ENCODE measurements at places on chromosomes 5 and 9.

DNA sequence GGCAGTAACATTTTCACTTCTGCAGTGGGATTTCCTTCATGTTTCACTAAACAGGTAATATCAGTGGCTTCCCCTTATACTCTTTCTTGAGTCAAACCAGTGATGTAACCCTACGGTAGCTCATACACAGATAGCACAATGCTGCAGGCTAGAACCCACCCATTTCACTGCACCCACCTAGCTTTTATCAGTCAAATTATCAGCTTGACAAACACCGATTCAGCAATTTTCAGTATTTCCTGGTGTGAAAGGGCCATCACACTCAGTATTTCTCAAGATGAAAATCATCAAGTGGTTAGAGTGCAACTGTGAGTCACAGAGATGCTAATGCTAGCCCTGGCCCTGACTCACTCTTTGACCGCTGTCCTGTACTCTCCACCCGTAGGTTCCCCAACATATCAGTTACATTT, 242.3 kb upstream of the PTGER4 start:
- DNase-seq: peak; percentile 49

- peak; percentile 1 for DNase-seq
These were observed 137.1 kb upstream of the ZNF618 start for GRCh38 chr9:113738893-113739604.

DNA sequence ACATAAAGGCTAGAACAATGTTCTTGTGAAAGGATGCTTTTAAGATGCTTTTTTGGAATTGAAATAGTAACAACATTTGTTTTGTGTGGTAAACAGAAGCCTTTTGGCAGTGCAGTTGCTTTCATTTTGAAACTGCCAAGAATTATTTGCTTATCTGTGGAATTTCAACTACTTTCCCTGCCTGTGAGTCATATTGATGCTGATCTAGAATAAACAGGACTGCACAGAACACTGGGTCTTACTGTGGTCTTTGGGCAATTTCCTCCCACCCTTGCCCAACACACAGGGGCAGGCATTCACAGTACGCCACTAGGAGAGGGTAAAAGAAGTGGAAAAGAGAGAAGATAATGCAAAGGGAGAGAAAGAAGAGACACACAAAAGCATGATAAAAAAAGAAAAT, 483.7 kb downstream of the ELAVL2 start:
- DNase-seq: no peak

GRCh38 chr5:78638423-78638822, 10.1 kb downstream of the LHFPL2 start:
- DNase-seq: no peak

- DNase-seq: no peak
These were observed 146.3 kb upstream of the RASEF start for GRCh38 chr9:83209188-83209731.

DNA sequence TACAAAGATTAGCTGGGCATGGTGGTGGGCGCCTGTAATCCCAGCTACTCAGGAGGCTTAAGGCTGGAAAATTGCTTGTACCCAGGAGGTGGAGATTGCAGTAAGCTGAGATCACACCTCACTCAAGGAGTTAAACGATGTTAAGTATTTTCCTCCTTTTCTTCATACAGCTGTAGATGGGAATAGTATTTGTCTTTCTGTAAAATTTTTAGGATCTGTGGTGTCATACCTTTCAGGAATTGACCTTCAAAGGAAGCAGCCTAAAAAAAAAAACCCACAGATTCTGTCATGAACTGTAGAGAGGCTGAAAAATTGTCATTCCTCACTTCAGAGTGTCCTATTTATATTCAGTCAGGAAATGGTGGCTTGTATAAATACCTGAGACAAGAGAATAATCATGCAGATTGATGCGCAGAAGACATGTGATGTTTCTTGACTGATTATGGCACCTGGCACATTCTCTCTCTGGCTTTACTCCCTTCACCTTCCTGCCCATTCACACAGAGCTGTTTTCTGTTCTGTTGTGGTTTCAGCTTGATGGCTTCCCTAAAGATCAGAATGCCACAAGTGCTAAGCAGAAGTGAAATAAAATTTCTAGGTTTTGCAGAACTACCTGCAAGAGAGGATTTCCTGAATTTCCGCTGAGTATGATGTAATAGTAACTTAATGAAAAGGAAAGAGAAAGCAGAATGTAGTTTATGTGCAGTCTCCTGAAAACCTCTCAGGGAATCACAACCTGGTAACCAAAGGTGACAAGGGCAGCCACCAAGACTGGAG, 3.8 kb downstream of the IFNA1 start:
- DNase-seq: peak; percentile 61

DNA sequence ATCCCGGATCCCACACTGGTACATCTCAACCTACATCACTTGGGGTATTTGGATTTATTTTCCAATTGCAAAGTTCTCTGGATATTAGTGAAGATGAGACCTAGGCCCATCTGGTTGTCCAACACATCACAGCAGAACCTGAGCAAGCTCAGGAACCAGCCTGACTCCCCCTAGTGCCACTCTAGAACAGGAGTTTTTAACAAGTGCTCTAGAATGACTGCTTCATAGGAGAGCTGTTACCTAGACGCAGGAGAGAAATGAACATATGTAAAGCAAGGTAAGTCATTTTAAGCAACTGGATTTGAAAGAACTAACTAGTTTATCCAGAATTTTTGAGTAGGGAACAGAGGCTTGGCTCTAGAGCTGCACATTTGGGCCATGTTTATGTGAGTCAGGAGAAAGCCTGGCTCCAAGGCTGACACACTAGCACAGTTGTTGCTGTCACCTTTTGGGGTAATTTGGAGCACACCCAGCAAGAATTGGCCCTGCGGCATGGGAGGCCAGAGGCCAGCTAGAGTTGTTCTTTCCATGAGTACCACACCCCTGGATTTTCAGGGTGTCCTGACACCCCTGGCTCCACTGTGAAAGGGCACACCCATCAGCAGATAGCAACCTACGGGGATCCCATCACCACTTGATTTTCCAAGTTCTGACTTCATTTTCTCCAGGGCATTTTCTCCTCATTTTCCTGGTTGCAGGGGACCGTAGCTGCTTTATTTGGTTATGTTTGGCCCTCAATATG, 110.9 kb upstream of the LPAR1 start:
- no peak for DNase-seq

DNA sequence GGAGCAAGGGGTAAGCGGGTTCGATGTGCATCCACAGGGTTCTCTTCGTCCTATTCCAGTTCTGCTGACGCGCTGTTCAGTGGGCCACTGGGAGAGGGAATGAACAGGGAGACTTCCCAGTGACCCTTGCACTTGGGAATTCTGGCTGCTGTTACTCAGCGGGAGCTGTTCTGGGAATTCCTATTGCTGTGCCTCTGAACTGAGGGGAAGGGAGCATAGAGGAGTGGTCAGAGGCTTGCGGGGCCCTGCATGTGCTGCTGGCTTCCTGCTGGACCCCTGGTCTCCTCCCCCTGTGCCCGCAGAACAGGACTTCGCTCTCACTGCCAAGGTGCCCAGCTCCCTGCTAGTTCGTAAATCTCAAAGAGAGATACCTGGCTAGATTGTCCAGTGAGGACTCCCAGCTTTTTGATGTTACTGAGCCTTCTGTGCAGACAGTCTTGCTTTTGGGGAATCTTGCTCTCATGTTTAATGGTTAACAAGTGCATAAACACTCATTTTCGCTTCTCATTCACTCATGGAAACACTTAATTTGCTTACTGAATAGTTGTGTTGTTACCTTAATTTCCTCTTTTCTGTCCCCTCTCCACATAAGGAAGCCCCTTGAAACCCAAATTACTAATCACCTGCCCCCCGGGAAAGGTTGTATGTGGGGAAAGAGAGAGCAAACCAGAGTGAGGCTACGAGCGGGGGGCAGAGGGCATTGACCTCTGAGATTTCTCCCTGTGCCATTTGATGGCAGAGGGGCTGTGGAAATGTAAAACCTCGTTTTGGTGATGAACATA, 5.9 kb downstream of the TRIO start:
- no peak for DNase-seq

GRCh38 chr9:108720191-108720642, 135.6 kb downstream of the ACTL7B start:
- DNase-seq: no peak

DNA sequence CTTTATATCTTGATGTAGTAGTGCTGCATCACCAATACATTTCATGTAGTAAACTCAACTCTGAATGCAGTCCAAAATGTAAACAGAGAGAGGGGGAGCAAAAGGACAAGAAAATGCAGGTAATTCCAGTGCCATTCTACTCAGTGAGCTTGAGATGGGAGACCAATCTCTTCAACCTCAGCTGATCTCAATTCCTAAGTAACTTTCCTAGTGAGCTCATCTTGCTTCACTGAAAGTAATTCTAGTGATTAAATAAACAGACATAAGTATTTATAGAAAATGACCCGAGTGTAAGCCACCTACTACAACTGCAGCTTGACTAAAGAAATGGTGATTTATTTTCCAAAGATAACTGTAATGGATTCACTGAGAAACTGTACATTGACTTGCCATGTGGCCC, 424.5 kb downstream of the DMRT2 start:
- DNase-seq: no peak

DNA sequence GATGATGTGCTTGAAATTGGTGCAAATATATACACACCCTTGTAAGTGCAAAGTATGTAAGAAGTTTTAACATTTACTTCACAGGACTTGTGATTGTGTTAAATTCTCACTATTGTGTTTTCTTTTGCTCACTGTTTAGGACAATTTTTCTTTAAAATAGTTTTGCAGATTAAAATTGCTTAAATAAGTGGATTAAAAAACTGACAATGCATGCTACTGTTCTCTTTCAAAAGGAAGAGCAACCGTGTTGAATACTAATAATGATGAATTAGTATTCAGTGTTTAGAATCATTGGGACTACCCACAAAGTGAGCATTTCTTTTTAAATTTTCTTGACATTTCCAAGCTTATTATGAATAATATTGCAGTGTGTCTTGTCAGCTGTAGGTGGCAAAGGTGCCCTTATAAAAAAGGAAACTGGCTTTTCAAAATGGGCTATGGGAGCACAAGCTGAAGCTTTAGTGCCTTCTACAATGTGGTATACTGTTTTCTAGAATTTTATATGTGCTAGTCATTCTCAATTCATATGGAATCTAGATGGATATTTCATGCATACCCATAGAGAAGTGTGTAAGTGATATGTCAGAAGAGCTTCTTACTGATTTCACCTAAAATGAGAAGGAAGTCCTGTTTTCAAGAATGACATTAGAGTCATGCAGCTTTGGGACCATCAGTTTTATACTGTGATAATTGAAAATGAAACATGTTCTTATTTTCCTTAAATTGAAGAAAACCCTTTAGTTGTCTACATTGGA, 35.4 kb downstream of the SREK1 start:
- no peak for DNase-seq

- DNase-seq: no peak
These were observed 215.8 kb upstream of the DAB2 start for GRCh38 chr5:39640552-39640951.

DNA sequence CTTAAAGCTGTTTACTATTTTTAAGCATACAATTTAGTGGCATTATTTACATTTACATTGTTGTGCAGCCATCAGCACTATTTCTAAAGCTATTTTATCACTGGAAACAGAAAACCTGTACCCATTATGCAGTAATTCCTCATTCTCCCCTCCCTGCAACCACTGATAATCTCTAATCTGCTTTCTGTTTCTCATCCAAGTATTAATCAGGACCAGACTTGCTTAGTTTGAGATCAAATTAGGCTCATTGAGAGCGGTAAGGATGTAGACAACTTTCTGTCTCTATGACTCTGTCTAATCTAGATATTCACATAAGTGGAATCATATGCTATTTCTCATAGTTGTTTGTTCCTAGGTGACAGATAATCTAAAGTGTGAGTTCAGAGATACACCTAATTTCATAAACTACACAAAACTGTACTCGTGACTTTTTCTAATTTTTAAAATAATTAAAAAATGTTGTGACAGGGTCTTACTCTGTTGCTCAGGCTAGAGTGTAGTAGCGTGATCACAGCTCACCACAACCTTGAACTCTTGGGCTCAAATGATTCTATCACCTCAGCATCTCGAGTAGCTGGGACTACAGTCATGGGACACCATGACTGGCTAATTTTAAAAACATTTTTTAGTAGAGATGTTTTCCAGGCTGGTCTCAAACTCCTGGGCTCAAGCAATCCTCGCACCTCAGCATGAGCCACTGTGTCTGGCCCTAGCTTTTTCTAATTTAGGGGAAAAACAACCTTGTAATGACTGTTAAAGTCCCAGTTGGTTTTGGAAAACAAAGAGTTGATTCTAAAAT, 37.6 kb downstream of the BDP1 start:
- DNase-seq: no peak

DNA sequence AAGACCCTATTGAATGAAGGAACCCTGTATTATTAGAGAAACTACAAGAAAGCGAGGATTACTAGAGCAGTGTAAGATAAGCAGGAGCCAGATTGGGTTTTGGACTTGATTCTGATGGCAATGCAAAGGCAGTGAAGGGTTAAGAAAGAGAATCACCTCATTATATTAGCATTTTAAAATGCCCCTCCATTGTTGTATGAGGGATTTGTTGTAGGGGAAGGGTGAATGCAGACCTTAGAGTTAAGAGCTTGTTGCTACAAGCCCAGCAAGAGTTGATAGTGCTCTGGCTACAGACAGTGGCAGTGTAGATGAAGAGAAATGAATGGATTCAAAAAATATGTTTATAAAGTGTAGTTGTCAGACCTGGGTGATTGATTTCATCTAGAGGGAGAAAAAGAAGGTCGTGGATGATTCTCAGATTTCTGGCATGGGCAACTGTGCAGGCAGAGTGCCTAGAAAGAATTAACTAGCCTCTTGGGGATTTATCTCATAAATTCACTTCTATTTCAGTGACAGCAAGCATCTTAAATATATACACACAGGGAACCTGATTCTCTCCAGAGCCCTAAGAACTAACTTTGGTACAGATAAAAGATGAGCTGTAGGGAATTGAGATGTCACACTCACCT, 344.8 kb downstream of the ARRDC3 start:
- DNase-seq: no peak
